HL-60 (cell line): ENCODE measurements at places on chromosomes 12 and 14.

DNA sequence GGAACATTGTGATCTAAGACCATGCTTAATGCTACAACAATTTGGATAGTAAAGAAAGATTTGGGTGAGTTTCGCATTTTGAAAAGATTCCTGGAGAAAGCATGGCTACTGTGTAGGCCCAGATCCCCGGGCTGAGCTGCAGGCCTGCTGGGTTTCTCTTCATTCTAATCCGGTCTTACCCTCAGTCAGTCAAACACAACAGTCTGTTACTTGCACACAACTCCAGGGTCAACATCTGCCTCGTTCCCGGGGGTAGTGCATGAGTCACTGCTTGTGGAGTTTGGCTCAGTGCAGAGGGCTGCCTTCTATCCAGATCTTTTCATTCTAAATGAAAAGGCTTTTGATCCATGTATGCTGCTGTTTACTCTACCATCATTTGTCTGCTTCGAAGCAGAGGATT lies 60.4 kb upstream of the SEL1L start:
- DNase-seq, result no peak

DNA sequence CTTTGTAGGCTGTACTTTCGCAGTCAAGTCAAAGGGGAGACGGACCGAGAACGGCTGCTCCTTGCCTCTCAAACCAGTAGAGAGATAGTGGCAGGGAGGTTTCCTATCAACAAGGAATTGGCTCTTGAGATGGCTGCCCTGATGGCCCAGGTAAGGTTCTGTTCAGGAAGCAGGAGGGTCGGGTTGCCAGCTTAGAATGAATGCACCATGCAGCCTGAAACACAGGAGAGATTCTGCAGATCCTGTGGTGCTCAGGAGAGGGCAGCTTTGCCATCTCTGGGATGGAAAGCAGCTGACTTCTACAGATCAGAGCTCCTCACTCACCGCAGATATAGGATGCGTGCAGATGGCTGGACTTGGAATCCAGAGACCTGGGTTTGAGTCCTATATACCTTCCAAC lies 18.0 kb downstream of the PIGH start:
- DNase-seq, result no peak

- DNase-seq, result no peak
Observed at GRCh38 chr12:40241741-40242140, 16.9 kb downstream of the LRRK2 start.

DNA sequence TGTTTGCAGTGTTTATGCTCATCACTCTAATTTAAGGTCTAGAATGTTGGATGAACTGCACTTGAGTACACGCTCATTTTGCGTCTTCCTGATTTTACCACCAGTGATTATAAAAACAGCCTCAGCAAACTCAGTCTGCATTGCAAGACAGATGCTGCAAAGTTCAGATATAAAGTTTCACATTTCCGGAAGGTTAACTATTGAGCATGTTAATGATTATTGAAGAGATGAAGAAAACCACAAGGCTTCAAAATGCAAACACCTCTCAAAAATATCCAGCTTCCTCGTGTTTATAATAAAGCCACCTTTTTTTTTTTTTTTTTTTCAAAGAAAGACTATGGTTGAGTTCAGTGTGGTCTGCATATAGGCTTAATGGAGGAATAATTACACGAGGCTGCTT lies 92.1 kb upstream of the BMP4 start:
- no peak for DNase-seq

GRCh38 chr14:55610713-55611370 lies 30.8 kb downstream of the KTN1 start:
- no peak for DNase-seq

- no peak for DNase-seq
Observed at GRCh38 chr14:65370801-65371248, 41.7 kb upstream of the FUT8 start.

DNA sequence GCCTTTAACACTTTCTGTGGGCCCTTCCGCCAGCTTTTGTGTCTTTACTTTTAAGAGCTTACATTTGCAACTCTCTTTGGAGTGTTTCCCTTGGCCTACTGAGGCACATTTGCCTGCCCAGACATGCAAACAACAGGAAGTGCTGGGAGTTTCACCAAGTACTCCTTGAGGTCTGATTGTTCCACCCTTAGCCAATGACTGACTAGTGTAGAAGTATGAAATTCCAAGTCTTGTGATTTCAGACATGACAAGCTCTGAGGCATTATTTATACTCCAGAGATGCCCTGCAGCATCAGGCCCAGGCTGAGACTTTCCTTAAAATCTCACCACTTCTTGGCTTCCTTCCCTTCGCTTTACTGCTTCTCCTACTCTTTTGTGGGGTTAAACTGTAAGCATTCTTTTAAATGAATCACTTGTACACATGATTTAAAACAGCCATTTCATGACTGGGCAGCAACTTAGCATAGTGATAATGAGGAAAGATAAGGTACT lies 174.1 kb downstream of the SLC6A15 start:
- no peak for DNase-seq

DNA sequence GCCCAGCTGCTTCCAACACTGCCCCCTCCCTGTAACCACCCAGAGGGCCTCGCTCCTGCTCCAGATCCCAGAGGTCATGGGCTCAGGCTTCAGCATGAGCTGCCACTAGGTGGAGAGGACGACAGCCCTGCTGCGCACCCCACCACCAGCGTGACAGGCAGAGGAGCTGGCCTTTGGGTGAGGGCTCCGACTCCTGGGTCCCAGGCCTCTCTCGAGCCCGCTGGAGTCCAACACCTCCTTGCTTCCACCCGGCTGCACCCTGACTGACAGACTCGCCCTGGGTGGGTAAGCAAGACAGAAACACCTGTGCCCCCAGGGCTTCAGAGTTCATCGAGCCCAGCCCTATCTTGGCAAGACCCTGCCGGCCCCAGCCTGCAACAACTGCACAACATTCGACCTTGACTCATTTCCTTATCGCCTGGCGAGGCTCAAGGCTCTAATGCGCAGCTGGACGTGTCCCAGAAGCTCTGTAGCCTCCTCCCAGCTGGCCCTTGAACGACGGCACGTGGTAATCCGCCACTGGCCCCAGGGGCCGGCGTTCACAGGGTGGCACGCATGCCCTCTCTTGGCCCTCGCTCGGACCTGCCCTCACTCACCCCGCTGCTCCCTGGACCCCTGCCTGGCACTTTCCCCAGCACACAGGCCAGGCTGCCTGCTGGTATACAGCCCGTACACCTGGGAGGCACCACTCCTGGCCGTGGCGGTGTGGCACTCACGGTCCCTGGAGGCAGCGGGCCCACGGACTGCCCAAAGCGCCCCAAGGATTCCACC lies 28.0 kb downstream of the VPS37B start:
- no peak for DNase-seq

- no peak for DNase-seq
Observed at GRCh38 chr12:31303466-31303865, 22.5 kb downstream of the SINHCAF start.

DNA sequence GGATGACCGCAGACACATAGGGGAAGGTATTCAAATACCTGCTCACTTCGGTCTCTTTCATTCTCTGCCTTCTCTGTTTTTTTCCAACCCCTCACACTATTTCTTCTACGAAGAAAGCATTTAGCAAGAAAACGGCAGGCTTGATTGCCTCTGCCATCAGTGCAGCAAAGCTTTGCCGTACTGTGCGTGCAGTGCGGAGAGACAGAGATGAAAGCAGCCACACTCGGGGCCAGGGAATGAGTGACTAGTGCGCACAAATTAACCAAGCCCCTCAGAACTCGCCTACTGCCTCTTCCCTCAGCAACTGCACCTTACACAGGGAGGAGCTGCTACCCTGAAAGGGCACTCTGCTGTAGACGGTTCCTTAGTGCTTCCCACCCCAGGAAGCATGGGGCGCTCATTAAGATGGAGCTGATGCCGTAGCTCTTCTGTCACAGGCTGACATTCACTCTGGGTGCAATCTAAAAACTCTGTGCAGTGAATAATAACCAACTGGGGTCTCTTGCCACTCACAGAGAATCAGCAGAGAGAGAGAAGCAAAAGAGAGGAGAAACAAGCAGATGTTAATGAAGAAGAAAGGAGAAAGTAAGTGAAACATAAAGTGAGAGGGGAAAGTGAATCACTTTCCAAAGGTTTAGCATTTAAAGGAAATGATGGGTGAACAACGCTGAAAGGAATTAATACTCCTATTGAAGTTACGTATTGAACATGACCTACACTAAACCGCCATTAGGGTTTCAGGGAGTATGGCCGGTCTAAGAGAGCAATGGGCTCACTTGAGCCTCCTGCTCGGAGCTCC lies 69.4 kb downstream of the GRIN2B start:
- DNase-seq, result no peak

DNA sequence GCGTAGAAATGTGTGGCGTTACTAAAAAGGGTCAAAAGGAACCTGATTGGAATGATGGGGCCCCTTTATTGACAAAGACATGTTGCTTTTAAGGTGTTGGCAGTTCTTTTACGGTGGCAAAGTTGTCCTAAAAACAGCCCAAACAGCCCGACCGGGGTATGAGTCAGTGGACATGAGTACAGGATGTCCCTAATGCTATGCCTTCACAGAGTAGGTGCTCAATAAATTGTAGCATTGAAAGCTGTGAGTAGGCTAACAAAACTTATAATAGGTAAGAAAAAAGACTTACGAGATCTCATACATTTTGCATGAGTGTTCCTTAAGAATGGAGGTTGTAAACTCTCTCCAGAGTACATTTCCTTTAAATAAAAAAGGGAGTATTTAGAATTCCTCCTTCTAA lies 2.6 kb downstream of the ELK3 start:
- no peak for DNase-seq

GRCh38 chr12:124914392-124915238 lies at the start of gene UBC:
UBC (minus strand) TSS chr12:124914650; CDS start chr12:124913771, 879 bp downstream.
- DNase-seq, result peak; percentile 98

GRCh38 chr12:104462931-104463339 lies 6.2 kb downstream of the CHST11 start:
- no peak for DNase-seq

GRCh38 chr12:2267703-2268470 lies 215.1 kb downstream of the CACNA1C start:
- no peak for DNase-seq

- DNase-seq, result no peak
Observed at GRCh38 chr12:85296362-85296761, 16.3 kb downstream of the ALX1 start.

DNA sequence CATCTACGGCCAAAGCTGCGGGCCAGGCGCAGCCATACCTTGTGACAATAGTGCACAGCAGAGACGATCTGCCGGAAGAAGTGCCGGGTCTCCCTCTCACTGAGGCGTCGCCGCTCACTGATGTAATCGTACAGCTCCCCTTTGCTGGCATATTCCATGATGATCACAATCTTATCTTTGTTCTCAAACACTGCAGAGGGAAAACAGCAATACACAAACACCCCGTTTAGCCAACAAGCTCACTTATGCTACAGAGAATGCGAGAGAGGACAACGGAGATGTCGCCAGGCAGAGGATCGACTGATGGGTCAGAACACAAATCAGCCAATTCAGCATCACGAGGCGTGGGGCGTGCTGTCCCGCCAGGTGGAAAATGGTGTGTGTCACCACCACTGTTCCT lies 52.1 kb downstream of the NUAK1 start:
- DNase-seq, result no peak

DNA sequence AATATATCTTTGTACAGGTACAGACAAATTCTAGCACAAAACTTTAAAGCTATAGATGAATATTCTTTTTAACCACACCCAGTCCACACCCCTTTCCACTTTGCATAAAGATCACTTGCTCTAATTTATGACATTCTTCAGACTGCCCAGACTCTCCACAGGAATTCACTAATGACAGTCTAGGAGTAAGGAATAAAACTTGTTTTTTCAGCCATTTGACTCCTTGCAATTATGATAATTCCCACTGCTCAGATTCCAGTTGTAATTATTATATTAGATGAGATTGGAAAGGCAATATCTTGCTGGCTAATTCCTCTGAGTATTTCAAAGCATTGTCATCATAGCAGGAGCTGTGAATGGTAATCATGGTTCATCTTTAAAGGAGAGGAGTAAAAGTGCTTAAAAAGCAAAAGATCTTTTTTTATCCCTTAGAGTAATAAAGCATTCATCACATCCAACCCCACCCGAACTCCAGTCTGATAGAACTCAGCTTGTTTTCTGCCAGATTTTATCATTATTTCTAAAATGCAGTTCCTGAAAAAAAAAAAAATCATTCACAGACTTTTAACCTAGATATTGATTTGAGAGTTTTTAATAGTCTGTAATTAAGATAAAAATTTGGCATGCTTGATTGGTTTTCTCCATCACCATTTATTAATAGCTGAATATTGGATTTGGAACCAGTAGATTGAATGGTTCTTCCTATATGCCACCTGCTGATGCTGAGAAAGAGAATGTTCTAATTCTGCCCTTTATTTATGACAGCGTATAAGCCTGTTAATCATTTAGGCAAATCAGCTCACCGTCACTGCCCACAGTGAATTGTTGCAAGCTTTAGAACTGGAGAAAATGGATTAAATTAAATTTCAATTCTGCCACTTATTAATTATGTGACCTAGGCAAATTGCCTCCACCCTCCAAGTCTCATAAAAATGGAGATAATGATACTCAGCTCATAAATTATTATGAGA lies 93.9 kb upstream of the RASSF8 start:
- no peak for DNase-seq

DNA sequence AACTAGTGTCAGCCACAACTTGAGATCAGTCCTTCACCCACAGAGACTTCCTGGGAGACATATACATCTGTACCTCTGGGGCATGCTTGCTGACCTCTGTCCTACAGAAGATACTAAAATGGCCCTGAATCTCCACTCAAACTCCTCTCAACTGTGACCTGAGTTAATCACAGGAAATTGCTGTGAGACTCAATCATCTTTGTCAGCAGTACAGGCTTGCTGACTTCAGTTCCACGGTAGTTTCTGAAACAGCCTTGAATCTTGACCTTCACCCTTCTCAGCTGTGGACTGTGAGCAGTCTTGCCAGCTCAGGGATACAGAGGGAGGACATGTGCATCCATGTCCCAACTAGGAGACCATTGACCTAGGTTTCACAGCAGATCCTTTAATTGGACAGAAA lies 1.4 kb upstream of the KLRC1 start:
- DNase-seq, result no peak

DNA sequence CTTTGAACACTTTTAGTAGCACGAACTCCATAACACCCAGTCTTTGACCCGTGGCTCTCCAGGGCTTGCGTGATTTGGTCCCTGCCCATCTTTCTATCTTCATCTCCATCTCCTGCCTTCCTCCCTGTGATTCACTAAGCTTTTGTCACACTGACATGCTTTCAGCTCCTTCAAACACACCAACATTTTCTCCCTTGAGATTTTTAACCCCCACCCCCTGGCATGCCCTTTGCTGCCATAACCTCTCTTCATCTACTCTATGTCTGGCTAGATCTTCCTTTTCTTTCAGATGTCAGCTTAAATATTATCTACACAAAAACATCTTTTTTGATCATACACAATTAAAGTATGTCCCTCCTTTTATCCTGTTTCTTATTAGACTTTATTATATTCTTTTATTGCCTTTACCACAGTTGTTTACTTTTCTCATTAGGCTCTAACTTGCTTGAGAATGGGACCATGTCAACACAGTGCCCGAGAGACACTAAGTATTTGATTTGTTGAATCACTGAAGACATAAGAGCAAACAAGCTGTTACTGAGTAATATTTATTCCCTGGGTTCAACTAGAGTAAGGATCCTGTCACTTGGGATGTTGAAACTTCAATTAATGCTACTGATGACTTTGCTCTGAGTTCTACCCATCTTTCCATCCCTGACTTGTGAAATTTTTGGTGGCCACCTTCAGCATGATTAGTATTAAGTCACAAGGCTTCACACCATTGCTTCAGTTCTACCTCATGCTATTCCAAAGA lies 387.3 kb downstream of the LRIG3 start:
- DNase-seq, result no peak
